Activated CD4-positive, CD25-positive, alpha-beta regulatory T cell treated with anti-CD3 and anti-CD28 coated beads, Interleukin-2, amount 50 U/mL, for 16 hours (primary cell): ENCODE measurements at places on chromosomes 4 and X.

- DNase-seq: no peak
Measured at GRCh38 chrX:120140293-120140981, 18.0 kb upstream of the RHOXF2 start.

- no peak for DNase-seq
Measured at GRCh38 chr4:81030061-81030980, at the start of gene BMP3. Gene BMP3, plus strand, starts transcription at chr4:81030708. Its CDS starts 577 bp downstream, at chr4:81031285.

DNA sequence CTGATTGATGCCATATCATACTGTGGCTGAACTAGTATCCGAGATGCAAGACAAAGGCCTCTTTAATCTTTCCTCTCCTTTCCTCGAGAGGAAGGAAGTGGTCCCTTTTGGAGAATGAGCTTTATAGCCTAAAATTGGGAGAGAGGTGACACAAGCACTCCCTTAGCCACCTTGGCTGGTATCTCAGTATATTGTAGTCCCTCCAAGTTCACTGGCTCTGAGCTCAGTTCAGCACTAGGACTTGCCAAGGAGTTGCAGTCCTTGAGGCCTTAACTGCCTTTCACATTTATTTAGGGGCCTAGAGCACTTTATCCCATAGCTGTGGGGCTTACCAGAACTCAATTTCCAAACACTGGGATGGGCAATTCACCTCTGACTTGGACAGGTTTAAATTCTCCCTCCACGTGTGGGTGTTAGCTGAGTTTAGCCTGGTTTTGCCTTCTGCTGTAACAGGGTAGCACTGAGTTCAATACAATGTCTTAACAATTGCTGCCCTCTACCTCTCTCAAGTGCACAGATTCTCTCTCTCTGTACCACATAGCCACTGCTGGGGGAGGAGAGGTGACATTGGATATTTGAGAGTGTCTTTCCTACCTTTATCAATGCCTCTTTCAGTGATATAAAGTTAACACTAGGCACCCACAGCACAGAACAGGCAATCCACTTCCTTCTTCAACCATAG is 216.4 kb downstream of the TECRL start:
- DNase-seq: no peak

- no peak for DNase-seq
Measured at GRCh38 chr4:91359041-91360031, 944.4 kb upstream of the GRID2 start.

- DNase-seq: no peak
Measured at GRCh38 chrX:2875798-2876399, 47.2 kb downstream of the GYG2 start.

DNA sequence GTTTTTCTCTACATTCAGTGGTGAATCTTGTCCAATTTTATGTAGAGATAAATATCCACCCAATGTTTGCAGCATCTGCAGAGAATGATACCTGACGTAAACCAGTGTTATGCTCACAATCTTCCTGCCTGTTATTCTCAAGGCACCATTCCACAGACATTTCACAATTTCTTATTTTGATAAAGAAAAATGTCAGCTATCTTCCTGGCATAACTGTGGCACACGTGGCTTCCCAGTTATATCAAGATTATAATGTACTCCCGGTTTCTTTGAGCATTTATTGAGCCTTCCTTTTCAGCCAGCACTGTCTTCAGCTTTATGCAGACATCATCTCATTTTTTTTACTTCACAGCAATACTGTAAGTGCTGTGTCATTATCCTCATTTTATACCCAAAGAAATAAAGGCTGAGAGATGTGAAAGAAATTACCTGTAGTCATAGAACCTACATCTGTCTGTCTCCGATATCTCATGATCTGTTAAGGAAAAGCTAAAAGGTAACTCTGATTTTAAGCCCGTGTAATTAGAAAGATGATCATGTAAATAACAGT is 1300.8 kb upstream of the TENM3 start:
- DNase-seq: no peak

- no peak for DNase-seq
Measured at GRCh38 chr4:7734651-7735260, 204.9 kb downstream of the AFAP1 start.

DNA sequence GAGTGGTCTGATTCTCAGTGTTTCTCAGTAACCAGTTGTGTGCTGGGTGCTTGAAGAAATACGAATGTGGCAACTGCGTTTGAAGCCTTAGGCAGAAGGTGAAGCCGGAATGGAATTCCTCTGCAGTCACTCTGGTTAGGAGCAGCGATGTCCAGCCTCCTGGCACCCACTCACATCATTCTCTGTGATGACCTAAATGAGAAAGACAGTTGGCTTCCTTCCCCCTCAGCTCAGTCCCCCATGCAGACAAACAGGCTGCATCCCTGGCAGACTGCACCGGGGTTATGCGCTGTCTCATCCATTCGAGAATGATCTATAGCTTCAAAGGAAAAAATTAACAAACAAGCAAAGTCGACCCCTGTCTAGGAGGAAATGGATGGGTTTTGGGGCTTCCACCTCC is 170.1 kb upstream of the SCML1 start:
- no peak for DNase-seq

DNA sequence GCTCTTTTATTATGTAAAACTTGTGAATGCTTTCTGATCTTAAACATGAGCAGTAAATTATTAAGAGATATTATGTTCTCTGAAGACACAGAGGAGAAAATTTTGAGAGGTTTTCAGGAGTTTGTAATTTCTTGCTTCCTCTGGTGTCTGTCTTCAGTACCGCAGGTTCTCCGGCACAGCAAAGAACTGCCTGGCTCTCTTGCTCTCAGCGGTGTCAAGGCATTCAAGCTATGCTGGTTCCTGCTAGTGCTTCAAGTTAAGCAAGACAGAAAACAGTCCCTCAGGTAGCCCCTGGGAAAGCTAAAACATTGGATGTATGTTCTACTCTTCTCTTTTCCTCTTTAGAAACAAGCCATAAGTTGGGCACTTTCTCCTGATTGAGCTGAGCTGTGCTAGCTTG is 120.2 kb upstream of the CENPE start:
- DNase-seq: no peak

DNA sequence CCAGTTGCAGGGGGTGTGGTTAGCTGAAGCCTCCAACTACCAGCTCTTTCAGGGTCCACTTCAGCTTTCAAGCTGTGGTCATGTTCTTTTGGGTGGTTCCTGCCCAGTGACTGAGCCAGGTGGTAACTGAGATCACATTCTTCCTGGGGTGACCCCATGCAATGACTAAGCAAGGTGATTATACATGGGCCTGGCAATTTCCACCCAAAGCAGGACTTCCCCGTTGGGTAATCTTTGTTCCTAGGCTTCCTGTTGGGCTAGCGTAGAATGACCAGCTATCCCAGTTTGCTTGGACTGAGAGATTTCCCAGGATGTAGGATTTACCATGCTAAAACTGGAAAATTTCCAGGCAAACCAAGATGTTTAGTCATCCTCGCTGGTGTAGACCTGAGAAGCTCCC is 18.4 kb upstream of the MAGEB17 start:
- DNase-seq: no peak

GRCh38 chr4:130043732-130044160 is 947.8 kb downstream of the C4orf33 start:
- DNase-seq: no peak

DNA sequence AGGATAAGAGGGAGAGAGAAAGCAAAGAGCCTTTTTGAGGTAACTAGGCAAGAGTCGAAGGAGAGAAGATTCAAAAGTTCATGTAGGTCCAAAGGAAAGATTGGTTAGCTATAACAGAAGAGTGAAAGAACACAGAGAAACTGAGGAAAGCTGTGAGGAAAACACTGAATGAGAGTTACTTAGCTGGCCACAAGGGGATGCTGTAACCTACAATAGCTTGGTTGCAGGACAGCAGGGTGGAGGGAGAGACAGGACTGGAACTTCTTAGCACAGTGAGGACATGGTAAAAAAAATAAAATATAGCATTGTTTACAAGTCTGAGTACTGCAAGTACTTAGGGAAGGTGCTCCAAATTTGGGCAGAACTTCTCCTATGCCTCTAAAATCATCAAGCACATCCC is 48.3 kb downstream of the RAI2 start:
- DNase-seq: no peak

DNA sequence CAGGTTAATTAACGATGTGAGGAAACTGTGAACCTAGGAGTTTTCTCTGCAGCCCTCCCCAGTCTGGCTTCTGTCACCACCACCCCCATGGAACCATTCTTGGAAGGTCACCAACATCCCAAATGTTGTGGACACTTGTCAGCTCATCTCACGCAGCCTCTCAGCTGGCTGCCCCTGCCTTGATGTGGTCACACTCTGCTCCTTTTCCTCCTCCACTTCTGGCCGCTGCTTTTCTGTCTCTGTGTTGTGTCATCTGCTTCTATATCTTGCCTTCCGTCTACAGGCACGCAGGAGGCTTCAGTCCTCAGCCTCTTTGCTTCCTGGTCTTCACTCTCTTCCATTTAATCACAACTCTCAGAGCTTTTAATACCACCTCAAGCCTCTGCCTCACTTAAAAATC is 371.5 kb upstream of the SLIT2 start:
- no peak for DNase-seq
